ENCODE measurements at places on chromosomes 3 and 15.

DNA sequence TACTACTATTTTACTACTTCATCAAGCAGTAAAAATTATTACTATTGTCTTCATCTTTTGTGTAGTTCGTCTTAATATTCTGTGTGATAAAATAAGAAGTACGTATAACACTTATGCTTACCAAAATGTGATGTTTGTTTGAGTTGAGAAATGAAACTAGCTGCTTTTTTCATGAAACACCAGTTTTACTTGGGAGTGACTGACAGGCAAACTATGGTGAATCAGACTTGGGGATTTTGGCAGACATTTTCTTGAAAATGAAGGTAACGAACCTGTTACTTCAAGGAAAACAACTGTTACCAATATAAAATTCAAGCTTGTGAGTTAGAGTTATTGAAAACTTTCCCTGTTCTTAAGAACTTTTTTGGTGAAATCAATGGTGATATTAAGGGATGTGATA lies 10.3 kb downstream of the U2SURP start:
- DNase-seq, result no peak

DNA sequence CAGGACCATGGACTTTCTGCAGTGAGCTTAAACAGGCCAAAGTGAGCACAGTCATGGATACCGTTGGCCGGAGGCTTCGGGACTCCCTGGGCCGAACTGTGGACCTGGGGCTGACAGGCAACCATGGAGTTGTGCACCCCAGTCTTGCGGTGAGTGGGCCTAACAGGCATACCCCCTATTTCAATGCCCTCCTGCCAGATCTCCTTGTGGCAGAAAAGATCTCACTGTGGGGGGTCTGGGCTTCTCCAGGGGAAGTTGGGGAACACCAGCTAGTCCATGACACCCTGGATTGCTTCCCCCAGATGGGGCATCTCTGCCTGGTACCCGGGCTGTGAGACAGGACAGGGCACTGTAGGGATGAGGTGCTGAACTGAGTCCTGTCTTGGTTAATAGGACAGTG lies 29.5 kb downstream of the ACAD9 start:
- DNase-seq, result no peak

- peak; percentile 80 for DNase-seq
These were observed 3.6 kb downstream of the BCL6 start for GRCh38 chr3:187741403-187742350.

- no peak for DNase-seq
These were observed 50.1 kb downstream of the C3orf20 start for GRCh38 chr3:14725013-14725412.

DNA sequence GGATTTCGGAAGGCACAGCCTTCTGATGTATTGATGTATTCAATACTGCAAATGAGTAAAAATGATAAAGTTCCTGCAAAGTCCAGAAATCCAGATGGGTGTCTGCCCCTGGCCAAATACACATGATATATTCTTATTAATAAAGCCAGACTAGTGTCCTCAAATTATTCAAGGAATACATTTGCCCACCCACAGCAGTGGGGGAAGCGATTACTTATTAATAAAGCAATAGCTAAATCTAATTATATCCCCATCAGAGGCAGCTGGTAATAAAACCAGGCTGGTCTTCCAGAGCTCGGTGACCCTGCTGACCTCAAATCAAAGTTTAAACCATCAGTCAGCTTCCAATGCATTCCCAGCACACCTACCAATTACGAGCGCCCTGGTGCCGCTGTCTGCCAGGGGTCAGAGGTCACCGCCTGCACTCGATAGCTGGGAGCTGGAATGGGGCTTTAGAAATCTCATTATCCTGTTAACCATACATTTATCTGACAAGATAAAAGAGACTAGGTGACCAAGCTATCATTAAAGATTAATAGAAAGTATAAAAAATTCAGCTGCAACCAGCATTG lies 330.3 kb downstream of the UACA start:
- DNase-seq, result no peak

- DNase-seq, result peak; percentile 53
These were observed 48.1 kb downstream of the SETMAR start for GRCh38 chr3:4351164-4351855.

DNA sequence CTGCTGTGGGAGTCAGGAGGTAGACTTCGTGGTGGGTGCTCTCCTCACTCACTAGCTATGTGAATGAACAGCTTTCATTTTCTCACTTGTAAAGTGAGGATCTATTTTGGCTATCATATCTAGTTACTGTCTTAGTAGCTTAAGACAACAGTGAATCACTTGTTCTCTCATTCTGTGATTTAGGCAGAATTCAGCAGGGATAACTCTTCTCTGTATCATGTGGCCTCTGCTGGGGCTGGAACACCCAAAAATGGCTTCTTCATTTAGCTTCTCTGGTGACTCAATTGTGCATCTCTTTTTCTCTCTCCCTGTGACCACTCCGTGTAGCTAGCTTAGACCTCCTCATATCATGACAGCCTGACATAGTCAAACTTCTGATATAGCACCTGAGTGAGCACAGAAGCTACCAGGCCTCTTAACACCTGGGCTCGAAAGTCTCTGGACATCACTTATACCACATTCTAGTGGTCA lies 68.4 kb downstream of the BFSP2 start:
- DNase-seq, result no peak

GRCh38 chr3:134364061-134364935 lies 9.9 kb downstream of the AMOTL2 start:
- no peak for DNase-seq

GRCh38 chr3:104385421-104385820 lies 981.3 kb upstream of the ALCAM start:
- no peak for DNase-seq

- no peak for DNase-seq
These were observed 151.4 kb downstream of the TIGIT start for GRCh38 chr3:114445233-114445632.

DNA sequence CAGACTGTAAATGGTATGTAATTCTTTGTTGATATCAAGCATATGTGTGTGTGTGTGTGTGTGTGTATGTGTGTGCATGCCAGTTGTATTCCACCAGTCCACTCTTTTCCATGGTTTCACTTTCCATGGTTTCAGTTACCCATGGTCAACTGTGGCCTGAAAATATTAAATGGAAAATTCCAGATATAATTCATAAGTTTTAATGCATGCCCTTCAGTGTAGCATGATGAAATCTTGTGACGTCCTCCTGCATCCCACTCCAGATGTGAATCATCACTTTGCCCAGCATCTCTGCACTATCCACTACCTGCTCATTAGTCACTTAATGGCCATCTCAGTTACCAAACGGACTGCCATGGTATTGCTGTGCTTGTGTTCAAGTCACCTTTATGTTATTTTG lies 215.9 kb downstream of the GBE1 start:
- DNase-seq, result no peak

DNA sequence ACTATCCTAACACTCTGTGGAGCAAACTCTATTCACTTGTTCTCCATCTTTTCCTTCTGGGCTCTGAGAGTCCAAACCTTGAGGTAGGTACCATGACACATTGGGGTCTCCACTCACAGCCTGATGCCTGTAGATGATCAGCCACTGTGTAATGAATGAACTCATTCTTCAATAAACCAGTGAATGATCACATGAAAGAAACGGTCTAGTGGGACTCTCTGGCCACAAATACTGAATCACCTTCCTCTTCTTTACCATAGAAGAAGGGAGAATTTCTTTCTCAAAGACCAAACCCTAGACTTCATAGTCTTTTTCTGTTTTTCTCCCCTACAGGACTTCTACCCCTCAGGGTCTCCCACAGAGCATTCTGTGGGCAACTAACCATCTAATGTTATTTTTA lies 20.5 kb upstream of the ABHD2 start:
- DNase-seq, result no peak

DNA sequence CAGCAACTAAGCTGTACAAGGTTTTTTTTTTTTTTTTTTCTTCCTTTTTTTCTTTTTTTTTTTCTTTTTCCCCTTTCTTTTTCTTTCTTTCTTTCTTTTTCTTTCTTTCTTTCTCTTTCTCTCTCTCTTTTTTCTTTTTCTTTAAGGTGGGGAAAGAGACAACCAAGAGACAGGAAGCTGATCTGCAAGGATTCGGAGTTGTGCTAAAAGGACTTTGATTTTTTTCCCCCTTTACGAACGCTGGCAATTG lies 148 bp downstream of the RBMS3 start:
- DNase-seq, result no peak

DNA sequence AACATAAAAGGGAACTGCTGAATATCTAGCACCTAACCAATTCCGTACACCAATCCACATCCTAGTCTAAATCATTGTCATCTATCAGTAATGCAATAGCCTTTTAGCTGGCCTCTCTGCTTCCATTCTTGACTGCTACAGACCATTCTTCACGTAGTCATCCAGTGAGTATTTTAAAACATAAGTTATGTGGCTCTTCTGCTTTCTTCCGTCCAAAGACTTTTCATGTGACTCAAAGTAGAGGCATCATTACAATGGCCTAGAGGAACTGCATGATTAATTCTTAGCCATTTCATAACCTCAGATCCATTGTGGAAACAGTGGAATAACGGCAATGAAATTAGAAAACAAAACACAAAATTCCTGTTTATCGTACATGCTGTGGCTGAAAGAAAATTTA lies 88.9 kb upstream of the CBLB start:
- DNase-seq, result no peak

DNA sequence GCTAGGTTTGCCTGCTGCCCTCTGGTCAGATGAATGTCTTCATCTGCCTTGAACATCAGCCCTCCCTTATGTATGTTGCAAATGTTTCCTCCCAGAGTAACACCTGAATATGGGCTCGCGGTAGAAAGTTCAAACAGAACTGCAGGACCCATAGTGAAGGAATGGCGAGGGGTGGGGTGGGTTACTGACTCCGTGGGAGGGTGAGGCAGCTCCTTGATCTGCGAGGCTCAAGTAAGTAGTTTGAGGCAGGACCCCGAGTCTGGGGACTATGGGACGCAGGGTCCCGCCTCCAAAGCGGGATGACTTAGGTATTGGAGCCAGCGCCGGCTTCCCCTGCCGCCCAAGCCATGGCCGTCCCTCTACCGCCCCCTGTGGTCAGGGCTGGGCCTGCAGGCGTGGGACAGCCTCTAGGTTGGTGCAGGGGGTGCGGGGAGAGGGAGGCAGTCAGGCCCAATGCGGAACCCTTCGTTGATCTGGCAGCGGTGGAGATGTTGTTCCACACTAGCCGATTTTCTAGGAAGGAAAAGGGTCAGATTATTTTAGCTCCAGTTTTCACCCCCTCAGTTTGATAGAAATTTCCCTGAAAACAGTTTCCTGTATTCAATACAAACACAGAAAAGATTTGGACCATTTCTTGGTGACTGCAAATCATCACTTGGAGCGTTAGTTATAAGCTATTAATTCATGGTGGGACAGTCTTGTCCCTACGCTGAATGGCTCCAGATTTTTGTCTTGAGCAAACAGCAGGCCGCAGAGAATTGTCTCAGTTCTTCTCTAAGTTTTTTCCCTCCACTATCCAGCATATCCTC lies 72.3 kb downstream of the CORO2B start:
- peak; percentile 46 for DNase-seq

- no peak for DNase-seq
These were observed 773.3 kb downstream of the PDCD6IP start for GRCh38 chr3:34571714-34572113.

- DNase-seq, result no peak
These were observed 284.5 kb upstream of the ROBO1 start for GRCh38 chr3:80052271-80052670.

DNA sequence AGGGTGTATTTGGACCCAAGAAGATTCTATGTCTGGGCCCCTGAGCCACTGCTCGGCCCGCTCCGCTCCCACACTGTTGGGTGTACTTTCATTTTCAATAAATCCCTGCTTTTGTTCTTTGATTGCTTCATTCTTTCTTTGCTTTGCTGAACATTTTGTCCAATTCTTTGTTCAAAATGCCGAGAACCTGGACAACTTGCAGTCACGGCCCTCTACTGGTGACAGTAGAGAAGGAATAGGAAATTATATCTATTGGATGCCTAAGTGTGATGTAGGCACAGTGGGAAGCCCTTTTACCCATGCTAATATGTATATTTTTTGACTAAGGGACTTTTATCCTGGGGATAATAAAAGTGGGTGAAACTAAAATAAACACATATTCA lies 340.8 kb downstream of the LRRC3B start:
- DNase-seq, result no peak

DNA sequence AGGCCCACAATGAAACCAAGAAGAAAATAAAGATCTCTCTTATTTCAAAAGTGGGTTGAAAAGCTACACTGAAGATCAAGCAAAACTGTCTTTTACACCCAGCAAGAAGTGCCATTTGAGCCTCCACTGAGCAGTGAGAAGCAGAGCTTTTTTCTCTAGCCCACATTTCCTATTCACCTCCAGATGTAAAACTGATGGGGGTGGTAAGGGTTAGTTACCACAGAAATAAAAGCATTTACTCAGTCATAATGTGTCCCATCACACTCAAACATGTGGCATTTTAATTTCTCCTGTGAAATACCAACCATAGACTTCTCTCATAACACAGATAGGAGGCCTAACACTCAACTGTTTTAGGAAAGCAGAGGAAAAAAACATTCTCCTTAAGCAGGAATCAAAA lies 21.0 kb downstream of the IFT57 start:
- DNase-seq, result no peak

- DNase-seq, result no peak
These were observed 18.3 kb upstream of the MED12L start for GRCh38 chr3:151067158-151067557.

DNA sequence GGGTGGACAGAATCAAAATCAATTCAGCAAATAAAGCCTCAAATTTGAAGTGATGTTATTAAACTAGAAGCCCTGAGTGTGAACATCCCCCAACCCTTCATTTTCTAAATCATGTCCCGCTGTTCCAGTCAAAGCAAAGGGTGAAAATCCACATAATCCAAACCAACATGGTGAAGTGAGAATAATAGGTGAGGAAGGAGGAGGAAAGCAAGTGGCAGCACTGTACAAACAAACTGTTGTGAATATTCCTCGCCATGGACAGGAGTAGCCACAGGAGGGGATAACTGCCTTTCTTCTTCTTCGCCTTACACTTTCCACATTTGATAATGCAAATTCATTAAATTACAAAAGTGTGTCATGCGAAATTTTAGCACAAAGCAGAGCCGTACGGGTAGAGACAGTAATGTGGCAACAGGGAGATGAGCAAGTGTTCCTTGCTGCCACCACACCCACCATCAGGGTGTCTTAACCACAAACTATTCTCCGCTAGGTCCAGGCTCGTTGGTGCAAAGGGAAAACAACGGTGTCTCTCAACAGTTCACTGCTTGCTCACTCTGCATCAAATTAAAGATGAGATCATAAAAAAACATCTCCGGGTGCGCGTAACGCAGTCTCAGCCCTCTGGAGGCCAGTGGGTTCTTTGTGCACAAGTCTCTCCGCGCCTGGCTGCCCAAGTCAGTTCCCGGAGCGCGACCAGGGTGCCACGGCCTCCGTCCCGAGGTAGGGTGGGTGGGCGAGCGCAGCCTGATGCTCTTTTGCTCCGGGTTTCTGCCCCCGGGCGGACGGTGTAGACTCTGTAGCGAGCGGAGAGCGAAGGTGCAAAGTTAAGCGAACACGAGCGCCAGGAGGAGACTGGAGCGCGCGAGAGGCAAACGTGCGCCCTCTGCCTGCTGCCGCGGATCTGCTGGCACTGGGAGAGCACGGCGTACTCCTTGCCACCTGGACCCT lies 6.7 kb downstream of the EPHA3 start:
- DNase-seq, result peak; percentile 25

All from stimulated activated CD4-positive, alpha-beta T cell treated with anti-CD3 and anti-CD28 coated beads, Interleukin-1b, Interleukin-23, amount 100 ng/mL, for 48 hours (primary cell).